Inflammatory macrophage treated with lipopolysaccharide for 4 hours (primary cell): ENCODE measurements at places on chromosomes 11 and 22.

DNA sequence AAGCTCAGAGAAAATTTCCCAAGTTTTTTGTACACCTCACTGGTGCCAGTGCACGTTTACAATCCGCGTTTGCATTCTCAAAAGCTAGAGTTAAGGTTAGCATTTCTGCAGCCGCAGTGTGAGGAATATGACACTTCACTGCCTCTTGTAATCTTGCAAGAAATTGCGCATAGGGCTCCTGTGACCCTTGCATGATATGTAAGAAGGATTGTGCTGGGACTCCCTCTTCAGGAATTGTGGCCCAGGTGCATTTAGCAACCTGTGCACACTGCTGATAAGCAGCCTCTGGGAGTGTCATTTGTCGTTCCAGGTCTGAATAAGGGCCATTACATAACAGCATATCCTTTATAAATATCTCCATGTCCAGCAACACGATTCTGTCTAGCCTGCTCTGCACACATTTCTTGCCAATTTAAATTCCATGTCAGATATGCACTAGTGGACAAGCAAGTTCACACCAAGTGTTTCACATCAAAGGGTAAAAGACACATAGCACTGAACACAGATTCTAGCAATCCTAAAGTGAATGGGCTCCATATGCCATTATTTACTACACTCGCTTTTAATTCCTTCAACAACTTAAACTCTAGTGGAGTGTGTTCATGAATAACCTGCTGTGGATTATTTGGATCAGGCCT, 69.2 kb upstream of the INCENP start:
- peak; percentile 67 for DNase-seq

DNA sequence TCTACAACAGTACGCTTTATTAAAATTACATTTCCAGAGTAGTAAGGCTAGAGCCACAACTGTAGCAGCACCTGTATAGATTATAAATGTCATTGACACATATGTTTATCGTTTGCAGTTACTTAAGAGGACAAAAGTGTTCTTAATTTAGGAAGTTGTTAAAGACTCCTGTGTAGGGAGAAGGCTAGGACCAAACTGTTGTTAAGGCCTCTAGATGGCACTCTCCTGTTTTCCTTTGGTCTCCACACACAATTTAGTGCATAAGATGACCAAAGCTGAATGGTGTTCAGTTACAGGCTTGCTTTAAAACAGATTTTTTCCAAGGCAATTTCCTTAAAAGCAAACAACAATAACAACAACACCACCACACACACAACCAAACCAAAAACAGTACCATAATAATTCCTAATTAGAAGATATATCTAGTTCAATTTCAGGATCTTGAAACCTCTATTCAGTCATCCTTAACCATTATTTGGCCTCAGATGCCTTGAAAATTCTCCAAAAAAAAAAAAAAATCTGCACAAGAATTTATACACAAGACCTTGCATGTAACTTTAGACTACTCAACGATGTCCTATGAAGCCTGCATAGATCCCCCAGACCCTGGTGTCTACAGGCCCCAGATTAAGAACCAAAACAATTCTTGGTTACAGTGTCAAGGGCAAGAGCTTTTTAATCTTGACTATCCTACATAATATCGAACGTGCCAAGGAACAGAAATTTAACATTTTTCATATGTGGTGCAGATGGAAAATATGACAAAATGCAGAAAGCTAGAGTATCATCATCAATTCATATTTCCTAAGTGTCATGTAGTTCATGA, 42.6 kb upstream of the APOA1 start:
- DNase-seq: peak; percentile 70

DNA sequence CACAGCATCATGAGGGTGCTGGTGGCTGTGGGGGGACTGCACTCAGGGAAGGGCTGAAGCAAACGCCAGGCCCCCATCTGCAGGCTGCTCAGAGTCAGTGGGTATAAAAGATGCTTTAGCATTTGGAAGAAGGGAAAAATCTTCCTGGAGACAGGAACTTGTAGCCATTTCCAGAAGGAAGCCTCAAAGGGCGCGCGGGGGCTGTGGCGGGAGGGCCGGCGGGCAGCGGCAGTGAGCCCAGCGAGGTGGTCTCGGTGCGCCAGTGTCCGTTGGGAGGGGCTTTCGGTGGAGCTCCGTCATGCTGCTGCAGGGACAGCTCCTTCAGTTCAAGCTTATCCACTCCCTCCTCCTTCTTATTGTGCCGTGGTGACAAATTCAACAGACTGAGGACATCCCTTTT, 63.0 kb upstream of the PITPNB start:
- no peak for DNase-seq

DNA sequence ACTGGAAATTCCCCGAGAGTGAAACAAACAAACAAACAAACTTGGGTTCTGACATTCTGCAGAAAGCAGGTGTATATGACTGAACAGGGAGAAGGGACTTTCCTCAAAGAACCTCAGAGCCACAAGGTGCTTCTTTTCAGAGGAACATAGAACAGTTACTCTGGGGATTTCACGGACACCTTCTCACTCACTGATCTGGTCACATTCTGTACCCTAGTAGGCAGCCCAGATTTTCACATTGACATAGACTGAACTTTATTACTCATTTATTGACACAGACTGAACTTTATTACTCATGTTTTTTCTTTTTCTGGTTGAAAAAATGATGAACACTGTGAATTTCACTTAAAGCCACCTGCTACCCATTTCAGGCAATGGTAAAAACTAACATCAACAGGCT, 263.0 kb downstream of the OPCML start:
- DNase-seq: no peak

GRCh38 chr11:111729831-111730311, 36.3 kb downstream of the PPP2R1B start:
- no peak for DNase-seq

GRCh38 chr11:121467965-121468364, 15.2 kb upstream of the SORL1-AS1 start:
- no peak for DNase-seq

GRCh38 chr11:85180528-85180927, 446.6 kb downstream of the DLG2 start:
- DNase-seq: no peak

DNA sequence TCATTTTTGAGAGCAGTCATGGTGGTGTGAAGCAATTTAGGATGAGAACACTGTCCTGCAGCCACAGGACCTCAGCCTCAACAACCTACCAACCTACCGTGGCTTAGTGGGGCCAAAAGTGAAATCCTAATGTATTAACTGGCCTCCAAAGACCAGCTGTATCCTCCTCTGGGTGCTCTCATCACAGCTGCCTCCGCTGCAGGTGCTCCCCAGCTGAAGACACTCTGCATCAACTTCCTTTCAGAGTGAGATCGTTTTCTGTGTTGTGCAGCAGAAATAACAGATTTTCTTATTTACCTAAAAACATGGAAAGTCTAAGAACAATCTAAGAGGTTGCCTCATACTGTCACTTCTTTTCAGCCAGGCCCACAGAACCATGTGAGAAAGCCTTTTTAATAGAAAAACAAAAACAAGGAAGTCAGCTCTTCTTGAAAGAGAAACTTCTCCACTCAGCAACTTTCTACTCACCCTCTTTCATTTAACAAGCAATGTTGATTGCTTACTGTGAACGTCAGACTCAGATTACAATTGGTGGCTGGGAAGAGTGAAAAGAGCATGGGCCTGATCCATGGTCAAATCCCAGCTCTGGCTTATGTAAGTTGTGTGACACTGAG, 136.1 kb downstream of the TENM4 start:
- DNase-seq: peak; percentile 18

DNA sequence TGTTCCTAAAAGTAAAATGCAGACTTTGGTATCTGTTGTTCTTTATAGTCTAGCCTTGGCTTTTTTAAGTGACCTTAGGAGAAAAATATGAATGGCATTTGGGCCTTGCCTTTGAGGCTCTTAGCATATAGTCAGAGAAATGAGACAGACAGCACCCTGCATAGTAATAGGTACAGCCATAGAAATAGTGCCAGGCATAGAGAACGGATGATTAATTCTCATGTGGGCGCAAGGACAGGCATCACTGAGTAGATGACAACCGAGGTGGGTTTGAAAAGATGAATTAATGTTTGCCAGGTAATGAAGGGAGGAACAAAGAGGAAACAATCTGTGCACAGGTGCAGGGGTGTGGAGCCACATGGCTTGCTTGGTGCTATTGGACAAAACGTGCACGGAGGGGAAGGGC, 90.5 kb downstream of the BMAL1 start:
- DNase-seq: no peak

GRCh38 chr11:22192642-22193347, at the start of gene ANO5:
ANO5 (plus strand) TSS chr11:22193085; CDS start chr11:22193493, 408 bp downstream.
- peak; percentile 42 for DNase-seq

GRCh38 chr11:19889531-19889930, 176.9 kb downstream of the NAV2 start:
- DNase-seq: no peak

GRCh38 chr11:45470151-45470793, 184.1 kb upstream of the SYT13 start:
- no peak for DNase-seq

- peak; percentile 62 for DNase-seq
Observed at GRCh38 chr11:46389450-46390330, 1.9 kb downstream of the CHRM4 start.

GRCh38 chr11:6737872-6738466, 33.8 kb downstream of the OR2AG2 start:
- peak; percentile 58 for DNase-seq

DNA sequence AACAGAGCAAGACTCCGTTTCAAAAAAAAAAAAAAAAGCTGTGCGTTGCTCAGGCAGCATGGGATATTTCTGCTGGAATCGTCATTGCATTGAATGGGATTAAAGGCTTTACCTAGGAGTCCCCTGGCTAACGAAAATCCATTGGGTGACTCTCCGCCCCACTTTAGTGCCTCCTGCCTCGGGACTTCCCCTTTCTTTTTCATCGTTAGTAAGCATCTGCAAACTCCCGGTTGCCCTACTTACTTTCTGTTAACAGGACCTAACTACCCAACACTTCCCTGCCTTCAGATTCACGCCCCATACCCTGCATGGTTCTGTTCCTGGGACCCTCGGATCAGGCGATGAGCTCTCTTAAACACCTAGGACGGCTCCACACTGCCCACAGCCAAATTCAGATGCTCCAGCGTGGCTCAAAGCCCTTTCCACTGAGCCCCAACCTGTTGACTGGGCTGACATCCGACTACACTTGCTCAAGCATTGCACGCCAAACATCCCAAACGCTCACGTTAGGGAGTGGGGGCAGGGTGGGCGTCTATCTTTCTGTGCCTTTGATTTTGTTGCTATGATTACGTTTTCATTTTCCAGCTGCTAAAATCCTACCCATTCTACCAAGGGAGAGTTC, 143.8 kb downstream of the ST3GAL4 start:
- peak; percentile 1 for DNase-seq

DNA sequence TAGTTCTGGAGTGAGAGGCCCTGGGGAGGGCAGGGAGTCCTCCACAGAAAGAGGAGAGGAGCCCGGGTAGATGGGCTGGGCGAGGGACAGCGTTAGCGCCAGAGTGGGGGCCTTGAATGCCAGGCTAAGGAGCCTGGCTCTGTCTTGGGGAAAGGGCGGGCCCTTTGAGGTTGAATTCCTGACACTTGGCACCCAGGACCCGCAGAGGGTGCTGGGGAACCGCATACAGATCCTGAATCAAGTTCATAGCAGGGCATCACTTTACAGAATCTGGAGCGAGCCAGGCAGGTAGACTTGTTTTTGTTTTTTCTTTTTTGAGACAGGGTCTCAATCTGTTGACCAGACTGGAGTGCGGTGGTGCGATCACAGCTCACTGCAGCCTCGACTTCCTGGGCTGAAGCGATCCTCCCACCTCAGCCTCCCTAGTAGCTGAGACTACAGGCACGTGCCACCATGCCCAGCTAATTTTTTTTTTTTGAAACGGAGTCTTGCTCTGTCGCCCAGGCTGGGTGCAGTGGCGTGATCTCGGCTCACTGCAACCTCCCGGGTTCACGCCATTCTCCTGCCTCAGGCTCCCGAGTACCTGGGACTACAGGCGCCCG, 6.1 kb downstream of the CARNS1 start:
- DNase-seq: no peak

DNA sequence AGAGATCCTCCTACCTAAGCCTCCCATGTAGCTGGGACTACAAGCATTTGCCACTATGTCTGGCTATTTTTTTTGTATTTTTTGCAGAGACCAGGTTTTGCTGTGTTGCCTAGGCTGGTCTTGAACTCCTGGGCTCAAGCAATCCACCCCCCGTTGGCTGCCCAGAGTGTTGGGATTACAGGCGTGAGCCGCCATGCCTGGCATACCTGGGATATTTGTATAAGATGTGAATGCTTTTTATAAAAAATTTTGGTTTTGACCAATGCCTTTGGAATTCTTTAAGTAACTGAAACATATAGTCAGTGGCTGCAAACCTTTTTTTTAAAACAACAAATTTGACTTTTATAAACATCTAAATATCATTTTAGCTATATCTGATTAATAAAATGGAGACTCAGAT, 42.4 kb downstream of the ADAMTS8 start:
- DNase-seq: no peak

GRCh38 chr11:94926271-94926625, 47.1 kb downstream of the CWC15 start:
- DNase-seq: no peak

GRCh38 chr11:31882951-31883392, 71.8 kb upstream of the PAX6 start:
- no peak for DNase-seq

DNA sequence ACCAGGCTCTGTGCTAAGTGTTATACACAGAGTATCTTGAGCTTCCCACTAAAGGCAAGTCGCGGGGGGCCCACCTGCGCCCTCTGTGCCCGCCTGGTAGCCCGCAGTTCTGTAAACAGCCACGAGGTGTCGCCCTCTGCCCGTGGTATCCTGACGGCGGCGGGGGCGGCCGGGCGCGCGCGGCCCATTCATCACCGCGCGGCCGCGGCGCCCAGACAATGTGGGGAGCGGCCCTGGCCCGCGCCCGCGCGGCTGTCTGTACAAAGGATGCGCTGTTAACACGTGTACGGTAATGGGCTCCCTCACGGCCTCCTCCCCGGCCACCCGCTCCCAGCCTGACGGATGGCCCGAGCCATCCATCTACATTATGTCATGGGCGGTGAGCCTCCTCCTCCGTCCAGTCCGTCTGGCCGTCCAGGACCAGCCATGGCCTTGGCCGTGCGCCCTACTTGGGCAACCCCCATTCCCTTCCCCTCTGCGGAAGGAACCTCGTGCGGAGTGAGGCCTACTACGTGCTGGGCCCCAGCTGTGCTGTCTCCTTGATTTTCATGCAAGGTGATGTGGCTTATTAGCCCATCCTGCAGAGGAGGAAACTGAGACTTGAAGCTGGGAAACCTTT, 99.4 kb downstream of the MIAT start:
- peak; percentile 20 for DNase-seq

DNA sequence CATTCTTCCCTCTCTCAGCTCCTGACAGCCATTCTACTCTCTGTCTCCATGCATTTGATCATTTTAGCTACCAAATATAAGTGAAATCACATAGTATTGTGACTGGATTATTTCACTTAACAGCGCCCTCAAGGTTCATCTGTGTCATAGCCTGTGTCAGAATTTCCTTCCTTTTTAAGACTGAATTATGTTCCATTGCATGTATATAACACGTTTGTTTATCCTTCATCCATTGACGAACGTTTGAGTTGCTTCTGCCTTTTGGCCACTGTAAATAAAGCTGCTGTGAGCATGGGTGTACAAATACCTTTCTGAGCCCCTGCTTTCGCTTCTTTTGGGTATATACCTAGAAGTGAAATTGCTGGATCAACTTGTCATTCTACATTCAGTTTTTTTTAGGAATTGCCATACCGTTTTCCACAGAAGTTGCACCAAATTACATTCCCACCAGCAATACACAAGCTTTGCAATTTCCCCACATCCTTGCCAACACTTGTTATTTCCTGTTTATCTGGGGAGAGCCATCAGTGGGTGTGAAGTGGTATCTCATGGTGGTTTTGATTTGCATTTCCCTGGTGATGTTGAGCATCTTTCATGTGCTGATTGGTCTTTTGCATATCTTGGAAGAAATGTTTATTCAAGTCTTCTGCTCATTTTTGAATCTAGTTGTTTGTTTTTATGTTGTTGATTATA, 17.5 kb downstream of the GLB1L2 start:
- DNase-seq: no peak
